Activated CD4-positive, alpha-beta T cell treated with anti-CD3 and anti-CD28 coated beads for 1 hour (primary cell): ENCODE measurements at places on chromosomes 7 and 10.

- DNase-seq: no peak
Observed at GRCh38 chr7:105674200-105674920, 93.1 kb upstream of the EFCAB10 start.

DNA sequence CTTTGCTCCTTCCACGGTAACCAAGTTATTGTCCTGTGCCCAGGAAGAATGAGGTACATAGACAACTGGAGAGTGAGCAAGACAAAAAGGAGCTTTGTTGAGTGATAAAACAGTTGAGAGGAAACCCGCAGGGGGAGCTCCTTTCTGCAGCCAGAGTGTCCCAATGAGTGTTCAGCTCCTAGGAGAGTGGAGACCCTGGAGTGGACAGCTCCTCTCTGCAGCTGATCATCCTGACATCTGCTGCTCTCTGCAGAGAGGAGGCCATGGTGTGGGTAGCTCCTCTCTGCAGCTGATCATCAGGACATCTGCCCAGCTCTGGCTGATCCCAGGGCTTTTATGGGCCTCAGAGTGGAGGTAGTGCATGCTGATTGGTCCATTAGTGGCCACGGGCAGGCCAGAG lies 53.4 kb upstream of the PCDH15 start:
- DNase-seq: no peak

DNA sequence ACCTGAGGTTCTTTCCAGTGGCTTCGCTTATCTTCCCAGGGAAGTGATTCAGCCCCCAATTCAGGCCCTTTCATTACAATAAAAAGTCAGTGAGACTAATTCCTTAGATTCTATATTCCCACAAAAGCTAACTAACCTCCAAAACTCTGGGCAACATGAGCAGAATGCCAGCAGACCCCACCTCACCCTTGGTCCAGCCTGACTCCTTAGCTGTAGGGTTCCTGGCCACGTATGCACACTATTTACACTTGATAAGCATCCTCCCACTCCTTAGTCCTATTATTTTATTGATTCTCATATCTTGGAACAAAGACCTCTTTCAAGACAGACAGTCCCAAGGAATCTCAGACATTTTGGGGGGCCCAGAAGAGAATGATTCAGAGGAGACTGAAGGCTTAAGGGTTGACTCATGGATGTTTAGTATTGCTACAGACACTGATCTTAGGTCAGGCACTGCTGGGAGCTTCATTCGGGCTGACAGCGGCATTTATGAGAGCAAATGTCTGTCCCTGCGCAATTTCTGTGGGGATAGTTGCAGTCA lies 162.6 kb upstream of the GDF10 start:
- no peak for DNase-seq

GRCh38 chr10:115860182-115861107 lies 412.6 kb downstream of the GFRA1 start:
- no peak for DNase-seq

DNA sequence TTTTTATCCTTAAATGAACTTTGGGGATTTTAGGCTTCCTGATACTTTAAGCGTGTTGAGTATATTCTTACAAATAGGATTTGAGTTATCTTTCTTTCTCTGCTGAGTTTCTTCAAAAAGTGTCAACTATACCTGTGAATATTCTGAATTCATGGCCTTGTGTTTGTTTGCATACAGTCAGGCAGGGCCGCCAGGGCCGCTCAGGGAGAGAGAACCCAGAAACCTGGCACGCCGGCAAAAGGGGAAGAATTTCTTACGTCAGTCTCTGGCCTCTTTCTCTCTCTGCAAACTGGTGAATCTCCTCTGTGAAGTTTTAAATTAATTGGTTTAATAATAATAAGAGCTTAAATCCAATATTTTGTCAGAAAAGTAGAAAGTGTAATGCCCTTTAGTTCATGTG lies 29.3 kb upstream of the BNIP3 start:
- no peak for DNase-seq

- DNase-seq: no peak
Observed at GRCh38 chr10:26792758-26793495, 67.8 kb downstream of the ABI1 start.
